ENCODE measurements at places on chromosomes 4 and X.
A peak's percentile ranks its signal among the peaks of the same experiment; 100 is the strongest.

DNA sequence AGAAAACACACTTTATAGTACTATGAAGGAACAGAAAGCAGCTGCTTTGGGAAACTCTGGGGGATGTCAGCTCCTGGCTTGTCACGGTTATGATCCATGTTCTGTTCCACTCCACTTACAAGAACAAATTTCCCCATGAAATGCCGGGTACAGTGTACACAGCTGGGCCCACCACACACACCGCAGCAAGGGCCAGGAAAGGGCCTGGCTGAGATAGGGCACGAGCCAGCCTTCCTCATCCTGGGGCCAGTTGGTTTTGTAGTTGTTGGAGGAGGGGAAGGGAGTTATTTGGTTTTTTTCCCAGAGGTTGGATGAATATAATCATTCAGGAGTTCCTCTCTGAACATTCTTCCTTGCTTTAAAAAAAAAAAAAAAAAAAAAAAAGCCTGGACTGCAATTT, 56.8 kb downstream of the SEPSECS start:
- DNase-seq = no peak

DNA sequence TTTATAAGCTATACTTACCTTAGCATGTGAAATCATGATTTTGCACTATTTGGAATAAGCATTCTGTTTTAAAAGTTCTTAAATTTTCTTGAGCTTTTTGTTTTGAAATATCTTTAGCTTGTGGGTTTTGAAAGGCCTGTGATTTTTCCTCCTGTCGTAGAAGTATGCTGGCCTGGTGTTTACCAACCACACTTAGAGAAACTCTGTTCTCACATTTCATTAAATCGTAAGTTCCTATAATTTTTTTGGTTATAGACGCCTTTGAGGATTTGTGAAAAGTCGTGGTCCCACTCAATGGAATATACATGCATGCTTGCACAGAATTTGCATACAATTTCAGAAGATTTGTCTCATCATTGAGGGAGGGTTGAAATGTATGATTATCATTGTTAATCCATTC, 63.6 kb downstream of the PDLIM5 start:
- DNase-seq = no peak

DNA sequence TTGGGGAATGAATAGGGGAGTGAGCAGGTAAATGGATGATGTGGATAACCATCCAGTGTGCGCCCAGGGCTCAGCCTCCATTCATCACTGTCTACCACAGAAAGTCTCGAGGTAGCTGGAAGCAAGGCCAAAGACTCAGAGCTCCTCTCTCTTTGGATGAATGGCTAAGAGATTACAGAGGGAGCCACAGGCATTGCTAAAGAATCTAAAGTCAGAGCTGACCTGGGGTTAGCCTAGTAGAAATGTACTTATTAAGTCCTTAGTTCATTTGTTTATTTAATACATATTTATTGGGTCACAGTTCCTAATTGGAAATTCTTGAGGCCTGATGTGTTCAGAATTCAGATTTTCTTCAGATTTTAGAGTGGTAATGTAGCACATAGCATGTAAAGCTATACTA, 88.7 kb upstream of the HPF1 start:
- no peak for DNase-seq

- no peak for DNase-seq
These were observed 167.5 kb upstream of the DGKK start for GRCh38 chrX:50638123-50638522.

- DNase-seq = no peak
These were observed 66.2 kb upstream of the GRID2 start for GRCh38 chr4:92237559-92237958.

DNA sequence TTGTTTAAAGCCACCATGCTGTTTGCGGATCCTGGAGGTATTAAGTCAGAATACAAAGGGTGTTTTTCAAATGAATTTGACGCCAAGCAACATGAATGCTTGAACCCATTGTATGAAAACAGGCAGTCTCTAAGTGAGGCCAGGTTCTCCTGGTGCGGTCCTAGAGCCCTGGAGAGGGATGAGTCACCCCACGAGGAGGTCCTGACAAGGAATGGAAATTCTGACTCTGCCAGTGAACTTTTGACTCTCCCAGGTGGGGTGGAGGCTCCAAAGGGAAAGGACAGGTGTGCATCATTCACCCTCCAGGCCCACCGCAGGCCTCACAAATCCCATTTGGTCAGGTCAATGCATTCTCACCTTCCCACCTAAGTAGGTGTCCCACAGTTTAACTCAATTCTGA, 1.5 kb downstream of the TRIM2 start:
- no peak for DNase-seq

DNA sequence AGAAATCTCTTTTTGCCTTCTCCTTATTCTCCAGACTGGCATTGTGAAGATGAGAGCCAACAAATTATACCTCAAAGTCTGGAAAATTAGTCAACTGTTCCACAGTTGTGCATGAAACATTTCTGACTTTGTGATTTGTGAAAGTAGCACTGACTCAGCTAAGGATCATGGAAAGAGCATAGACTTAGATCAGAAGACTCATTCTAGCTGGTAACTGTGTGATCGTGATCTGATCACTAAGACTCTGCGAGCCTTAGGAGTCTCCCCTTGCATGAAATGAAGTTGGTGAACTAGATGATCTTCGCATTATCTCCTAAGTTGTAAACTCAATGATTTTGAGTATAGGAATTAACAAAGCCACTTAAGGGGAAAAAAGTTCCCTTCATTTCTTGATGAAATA, 668.1 kb downstream of the RPA4 start:
- no peak for DNase-seq

DNA sequence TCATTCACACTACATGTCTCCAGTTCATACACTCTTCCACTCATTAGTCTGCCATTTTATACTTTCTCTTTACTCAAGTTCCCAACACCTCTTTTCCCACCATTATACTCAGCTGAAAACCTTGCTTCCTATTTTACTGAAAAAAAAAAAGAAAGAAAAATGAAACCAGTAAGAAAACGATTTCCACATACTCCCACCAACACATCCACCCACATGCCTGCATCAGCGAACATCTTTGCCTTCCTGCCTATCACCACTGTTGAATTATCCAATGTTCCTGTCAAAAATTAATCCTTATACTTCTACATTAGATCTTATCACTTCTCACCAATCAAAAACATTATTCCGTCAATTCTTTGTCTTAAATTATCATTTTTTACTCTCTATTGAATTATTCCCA, 188.1 kb upstream of the FAM241A start:
- DNase-seq = no peak

DNA sequence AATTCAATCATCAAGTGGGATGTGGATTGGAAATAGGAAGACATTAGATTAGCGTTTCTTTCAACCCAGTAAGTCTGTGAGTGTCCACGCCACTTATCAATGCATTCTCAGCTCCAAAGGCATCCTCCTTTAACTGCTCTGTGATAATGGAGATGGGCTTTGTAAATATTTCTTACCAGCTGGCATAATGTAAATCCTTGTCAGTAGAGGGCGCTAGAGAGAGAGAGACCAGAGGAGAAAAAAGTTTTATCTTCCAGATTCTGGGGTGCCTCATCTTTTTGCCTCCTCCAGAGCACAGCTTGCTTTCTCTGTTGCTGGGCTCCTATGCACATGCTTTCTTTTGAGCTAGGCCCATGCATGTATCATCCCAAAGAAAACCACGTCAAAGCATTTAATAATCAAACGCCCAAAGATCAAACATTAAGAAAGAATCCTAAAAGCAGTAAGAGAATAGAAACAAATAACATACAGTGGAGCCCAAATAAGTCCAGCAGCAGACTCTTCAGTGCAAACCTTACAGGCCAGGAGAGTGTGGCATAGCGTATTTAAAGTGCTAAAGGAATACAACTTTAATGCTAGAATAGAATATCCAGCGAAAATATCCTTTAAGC, 9.6 kb upstream of the MTMR1 start:
- DNase-seq = no peak

GRCh38 chr4:91113130-91113706, 986.0 kb downstream of the CCSER1 start:
- DNase-seq = peak; percentile 12

Data from SW 1271 (cell line).